ENCODE measurements at places on chromosomes 6 and 20.

- DNase-seq = no peak
Observed at GRCh38 chr6:43702171-43702533, 14.6 kb upstream of the MRPS18A start.

- DNase-seq = no peak
Observed at GRCh38 chr6:90036963-90037362, 142.7 kb downstream of the GJA10 start.

DNA sequence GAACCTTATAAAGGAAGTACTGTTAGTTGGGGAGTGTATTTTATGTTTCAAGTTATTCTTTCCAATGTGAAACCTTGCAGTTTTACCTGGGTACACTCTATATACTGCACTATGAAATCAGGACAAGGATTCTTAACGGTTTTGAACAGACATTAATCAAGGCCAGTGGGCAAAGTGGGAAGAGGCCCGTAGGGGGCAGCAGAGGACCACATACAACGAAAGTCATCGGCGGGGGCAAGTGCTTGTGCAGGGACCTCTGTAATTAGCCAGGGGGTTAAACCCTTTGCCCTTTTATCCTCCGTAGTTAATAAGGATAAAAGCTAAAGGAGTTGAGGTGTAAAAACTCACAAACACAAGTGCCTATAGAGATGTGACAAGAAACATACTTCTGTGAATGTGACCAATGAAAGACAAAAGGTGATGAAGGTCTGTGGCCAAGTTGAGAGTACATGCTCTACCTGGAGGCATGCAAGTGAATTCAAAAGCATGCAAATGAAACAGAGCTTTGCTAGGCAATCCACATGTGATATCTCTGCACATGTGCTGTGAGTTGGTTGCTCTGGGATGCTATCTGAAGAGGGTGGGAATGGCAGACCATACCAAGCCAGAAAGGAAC, 392.7 kb upstream of the MAN1A1 start:
- no peak for DNase-seq

- no peak for DNase-seq
Observed at GRCh38 chr6:145042559-145042958, 692.8 kb downstream of the EPM2A start.

- DNase-seq = no peak
Observed at GRCh38 chr6:124769811-124770544, 192.3 kb upstream of the RNF217 start.

- no peak for DNase-seq
Observed at GRCh38 chr6:15343490-15344191, 97.8 kb downstream of the JARID2 start.

DNA sequence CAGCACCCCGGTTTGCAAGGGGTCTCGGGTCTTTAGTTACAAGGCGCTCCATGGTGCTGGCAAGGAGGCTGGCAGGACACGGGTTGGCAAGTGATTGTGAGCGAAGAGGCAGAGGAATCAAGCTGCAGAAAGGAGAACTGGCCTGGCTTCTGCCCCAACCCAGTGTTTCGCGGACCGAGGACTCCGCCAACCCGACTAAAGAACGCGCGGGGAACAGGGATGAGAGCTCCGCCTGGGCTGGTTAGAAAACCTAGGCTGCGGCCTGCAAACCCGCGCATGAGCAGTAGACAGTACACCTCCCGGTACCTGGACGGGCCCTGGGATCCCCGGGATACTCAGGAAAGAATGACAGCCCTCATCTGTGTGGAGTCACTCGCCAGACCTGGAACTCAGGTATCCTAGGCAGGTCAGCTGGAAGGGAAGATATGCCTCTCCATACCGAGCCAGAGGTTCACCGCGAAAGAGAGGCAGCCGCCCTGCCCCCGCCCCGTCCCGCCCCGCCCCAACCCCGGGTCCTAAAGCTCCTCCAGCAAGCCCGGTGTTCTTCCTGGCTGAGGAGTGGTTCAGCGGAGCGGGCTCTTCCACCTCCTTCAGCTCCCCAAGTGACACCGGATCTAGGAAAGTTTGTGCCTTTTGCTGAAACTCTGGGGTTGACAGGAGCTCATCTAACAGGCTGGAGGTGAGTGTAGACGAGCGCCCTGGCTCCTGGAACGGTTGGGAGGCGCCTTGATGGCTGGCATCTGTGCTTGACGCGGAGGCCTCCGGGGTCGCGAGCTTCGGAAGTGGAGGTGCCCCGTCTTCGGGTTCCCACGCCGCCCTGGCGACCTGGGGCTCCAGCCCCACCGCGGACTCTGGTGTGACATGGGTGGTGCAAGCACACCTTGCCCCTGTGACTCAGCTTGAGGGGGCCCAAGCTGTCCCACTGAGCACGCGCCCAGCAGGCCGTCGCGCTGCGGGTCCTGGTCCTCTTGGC, 1847.3 kb upstream of the DEFB115 start:
- DNase-seq = no peak

GRCh38 chr6:14277405-14277930, 159.9 kb downstream of the CD83 start:
- no peak for DNase-seq

GRCh38 chr6:43670623-43670986, 17.0 kb downstream of the MRPS18A start:
- no peak for DNase-seq

GRCh38 chr6:41334482-41335040, 847 bp upstream of the NCR2 start:
- DNase-seq = no peak

GRCh38 chr20:1269235-1269634, 3.1 kb downstream of the SNPH start:
- DNase-seq = no peak

DNA sequence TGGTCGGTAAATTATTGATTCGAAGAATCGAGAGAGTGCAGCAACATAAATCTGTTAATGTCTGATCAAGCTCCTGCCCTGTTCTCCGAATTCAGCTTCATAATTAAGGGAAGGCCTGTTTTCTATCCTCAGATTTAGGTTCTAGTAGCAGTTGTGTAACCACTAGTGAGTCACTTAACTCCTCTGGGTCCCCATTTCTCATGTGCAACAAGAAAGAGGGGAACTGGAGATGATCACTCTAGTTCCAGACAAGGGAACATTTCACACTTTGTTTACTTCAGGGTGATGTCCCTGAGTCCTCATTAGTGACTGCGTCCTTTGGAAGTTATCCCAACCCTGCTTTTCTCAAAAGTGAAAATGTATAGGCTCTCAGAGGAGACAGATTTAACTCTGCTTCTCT, 68.1 kb upstream of the RNF146 start:
- DNase-seq = no peak

- DNase-seq = no peak
Observed at GRCh38 chr6:160132776-160133338, 11.2 kb downstream of the SLC22A1 start.

GRCh38 chr6:36114798-36115408, 15.4 kb upstream of the MAPK13 start:
- no peak for DNase-seq

DNA sequence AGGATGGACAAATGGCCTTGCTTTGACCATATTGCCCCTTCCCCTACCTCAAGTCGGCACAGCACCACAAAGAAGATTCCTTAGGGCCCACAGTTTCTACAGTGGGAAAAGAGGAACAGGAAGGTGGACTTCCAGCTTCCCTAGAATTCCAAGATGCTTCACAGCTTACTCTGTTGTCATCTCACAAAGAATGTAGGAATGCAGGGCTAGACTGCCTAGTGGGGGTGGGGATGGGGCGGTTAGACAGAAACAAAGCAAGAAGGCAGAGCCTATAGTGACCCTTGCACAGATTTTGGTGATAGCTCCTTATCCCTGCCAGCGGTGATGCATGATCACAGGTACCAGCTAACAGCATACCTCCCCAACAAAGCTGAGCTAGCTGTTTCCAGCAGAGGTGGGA, 607.6 kb upstream of the MAN1A1 start:
- DNase-seq = no peak

DNA sequence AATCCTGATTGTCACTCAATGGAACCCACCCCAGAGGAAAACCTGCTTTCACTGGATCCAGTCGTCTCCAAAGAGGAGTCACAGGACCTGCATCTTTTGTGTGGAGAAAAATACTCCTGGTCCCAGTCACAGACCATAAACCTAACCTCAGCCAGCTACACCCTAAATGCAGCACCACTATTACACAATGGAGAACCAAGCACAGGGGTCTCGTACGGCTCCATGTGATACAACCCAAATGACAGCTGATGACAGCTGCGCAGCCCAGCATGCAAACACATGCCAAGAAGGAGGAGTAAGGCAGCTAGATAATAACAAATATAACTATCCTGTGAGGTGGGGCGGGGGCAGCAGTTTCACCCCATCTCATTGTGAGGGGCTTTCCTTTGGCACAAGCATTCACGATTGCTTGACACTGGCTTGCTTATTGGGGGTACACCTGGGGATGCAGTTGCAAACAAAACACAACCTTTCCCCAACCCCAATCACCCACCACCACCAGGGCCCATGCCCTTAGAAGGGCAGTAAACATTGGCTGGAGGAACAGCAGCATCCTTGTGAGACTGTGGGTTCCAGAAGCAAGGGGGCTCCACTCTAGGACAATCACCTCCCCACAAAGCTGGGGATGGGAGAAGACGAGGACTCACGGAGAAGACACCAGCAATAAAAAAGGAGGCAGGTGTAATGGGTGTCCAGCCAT, 51.5 kb downstream of the TRERF1 start:
- DNase-seq = no peak

DNA sequence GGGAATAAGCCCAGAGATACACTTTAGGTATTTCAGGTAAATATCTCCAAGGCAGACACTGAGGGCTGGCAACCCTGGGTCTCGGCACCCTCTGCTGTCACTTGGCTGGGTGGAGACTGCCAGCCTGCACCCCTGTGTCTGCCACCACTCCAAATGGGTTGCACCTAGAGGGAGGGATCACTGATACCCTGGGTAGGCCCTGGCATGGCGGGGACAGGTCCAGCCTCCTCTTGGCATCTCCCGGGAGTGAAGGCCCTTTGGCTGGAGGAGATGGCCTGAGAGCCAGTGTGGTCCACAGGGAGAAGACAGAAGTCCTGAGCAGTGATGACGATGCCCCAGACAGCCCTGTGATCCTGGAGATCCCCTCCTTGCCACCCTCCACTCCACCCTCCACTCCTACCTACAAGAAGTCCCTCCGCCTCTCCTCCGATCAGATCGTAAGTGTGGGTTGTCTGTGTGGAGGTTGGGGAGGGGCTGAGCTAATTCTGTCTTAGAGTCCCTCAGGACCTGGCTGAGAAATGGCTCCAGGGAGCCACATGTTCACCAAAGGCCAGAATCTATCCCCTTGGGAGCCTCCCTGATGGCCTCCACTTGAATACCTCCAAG, 10.9 kb downstream of the EMILIN3 start:
- DNase-seq = no peak

- no peak for DNase-seq
Observed at GRCh38 chr6:169427856-169428255, 174.2 kb upstream of the THBS2 start.

GRCh38 chr20:13816757-13817156, 31.9 kb downstream of the NDUFAF5 start:
- DNase-seq = no peak

- DNase-seq = no peak
Observed at GRCh38 chr6:104428184-104428583, 431.5 kb downstream of the HACE1 start.

- no peak for DNase-seq
Observed at GRCh38 chr6:46465294-46466165, 25.7 kb downstream of the RCAN2 start.

- no peak for DNase-seq
Observed at GRCh38 chr6:113859349-113860180, 2.4 kb downstream of the MARCKS start.

DNA sequence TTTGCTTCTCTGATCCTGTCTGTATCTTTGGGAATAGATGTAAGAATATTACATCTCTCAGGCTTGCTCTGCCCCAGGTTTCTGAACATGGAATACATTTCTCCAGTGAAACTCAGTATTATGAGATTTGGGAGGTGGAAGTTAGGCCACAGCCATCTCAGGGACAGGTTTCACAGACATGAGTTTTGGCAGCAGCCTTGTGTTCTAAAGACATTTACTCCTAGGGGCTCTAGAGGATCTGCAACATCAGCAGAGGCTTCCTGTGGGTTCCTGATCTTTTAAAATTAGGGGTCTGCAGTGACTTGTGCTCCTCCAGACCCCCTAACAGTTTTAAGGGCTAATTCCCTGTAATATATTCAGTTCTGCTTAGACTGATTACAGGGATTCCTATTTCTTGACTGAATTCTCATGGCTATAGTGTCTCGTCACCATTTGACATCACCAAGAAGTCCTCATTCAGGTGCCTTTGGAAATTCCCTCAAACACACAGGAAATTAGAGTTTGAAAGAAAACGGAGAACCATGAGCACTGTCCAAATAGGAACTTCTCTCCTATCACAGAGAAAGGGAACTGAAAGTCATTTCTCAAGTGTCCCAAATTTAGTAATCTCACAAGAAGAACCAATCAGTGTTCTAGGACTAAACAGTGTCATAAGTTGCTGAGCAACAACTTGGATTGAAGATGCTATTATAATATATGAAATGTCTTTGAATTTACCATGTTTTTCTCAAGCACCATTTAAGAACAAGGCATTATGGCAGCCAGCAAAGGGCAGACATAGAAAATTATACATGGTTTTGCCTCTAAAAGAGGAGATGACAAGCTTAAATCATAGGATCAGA, 2.5 kb upstream of the HLA-DRA start:
- DNase-seq = no peak

DNA sequence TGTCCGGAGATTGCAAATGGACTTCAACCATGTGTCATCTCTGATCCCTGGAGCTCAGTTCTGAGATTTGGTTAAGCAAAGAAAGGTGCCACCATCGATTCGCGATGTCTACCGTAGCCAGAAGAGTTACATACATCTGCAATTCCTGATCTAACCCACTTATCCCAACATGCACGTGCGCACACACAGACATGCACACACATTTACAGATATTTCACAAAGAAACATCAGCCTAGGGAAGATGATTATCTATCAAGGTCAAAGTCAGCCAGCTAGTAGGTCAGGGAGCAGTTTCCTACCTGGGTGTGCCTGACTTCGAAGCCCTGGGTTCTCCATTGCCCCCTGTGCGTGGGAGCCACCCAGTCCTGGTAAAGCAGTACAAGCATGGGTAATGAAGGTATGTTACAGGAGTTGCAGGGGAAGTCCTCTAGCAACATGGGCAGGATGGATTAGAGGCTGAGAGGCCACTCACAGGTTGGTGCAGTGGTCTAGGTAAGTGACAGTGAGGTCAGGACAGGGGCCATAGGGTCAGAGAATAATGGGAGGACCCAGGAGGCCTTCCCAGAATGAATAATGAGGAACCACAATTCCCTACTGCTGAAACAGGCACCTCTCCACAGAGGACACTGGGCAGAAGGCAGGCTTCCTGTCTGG, 85.2 kb upstream of the MYL9 start:
- no peak for DNase-seq

- DNase-seq = no peak
Observed at GRCh38 chr6:111846066-111846465, 27.2 kb downstream of the FYN start.

- DNase-seq = no peak
Observed at GRCh38 chr6:12656906-12657305, 59.7 kb upstream of the PHACTR1 start.

Data from stimulated activated CD4-positive, alpha-beta T cell treated with anti-CD3 and anti-CD28 coated beads, Interleukin-1b, Interleukin-23, amount 100 ng/mL, for 1 hour (primary cell).